ENCODE measurements at places on chromosomes 16 and 17.

- H3K27me3 ChIP-seq = no peaks in the 10 kb centered on the region
- no peaks in the 10 kb centered on the region for H3K36me3 ChIP-seq
- no peak overlapping the region for H3K27ac ChIP-seq
- peaks cover 9% of the 10 kb centered on the region for H3K4me1 ChIP-seq
Observed at GRCh38 chr16:25033852-25034251, 18.7 kb upstream of the ARHGAP17 start.

GRCh38 chr16:87248714-87249113 is 68.5 kb downstream of the C16orf95 start:
- H3K4me3 ChIP-seq = no peak overlapping the region
- DNase-seq = no peak
- no peak overlapping the region for H3K27ac ChIP-seq
- H3K4me1 ChIP-seq = no peaks in the 10 kb centered on the region

GRCh38 chr17:17229416-17230384 is 7.3 kb downstream of the FLCN start:
- DNase-seq = no peak
- H3K27ac ChIP-seq = no peak overlapping the region
- H3K4me3 ChIP-seq = no peak overlapping the region
- peaks cover 9% of the 10 kb centered on the region for H3K36me3 ChIP-seq
- no peaks in the 10 kb centered on the region for H3K27me3 ChIP-seq

DNA sequence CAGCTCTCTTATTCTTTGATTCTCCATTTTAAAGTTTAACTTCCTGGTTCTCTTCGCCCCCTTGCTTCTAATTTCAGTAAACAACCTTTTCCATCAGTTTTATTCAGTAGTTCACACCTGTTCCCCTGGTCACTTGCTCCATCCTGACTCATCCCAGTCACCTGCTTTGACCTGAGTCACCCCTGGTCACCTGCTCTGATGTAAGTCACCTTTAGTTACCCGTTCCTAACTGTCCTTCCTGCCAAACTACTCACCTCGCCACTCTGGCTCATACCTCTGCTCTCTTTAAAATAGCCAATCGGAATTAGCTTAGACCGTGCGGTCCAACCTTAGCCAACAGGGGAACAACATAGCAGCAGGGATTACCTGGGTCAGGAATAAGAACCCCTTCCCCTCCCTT is 4.7 kb upstream of the NLRC5 start:
- no peak for DNase-seq
- no peaks in the 10 kb centered on the region for H3K27me3 ChIP-seq
- no peaks in the 10 kb centered on the region for H3K36me3 ChIP-seq
- H3K27ac ChIP-seq = peak overlapping the region; percentile 36
- peaks cover 3% of the 10 kb centered on the region for H3K4me1 ChIP-seq

- peaks cover 89% of the 10 kb centered on the region for H3K4me1 ChIP-seq
- peaks cover 100% of the 10 kb centered on the region for H3K27me3 ChIP-seq
- no peak overlapping the region for H3K4me3 ChIP-seq
- no peaks in the 10 kb centered on the region for H3K36me3 ChIP-seq
Observed at GRCh38 chr17:36938566-36939051, 1.3 kb downstream of the LHX1 start.

GRCh38 chr17:17343896-17344506 is 40.8 kb downstream of the NT5M start:
- H3K4me1 ChIP-seq = no peaks in the 10 kb centered on the region
- H3K4me3 ChIP-seq = no peak overlapping the region
- DNase-seq = no peak
- no peaks in the 10 kb centered on the region for H3K36me3 ChIP-seq
- H3K27ac ChIP-seq = no peak overlapping the region
- no peaks in the 10 kb centered on the region for H3K27me3 ChIP-seq

GRCh38 chr16:81499576-81500380 is 55.2 kb downstream of the CMIP start:
- DNase-seq = no peak
- H3K27ac ChIP-seq = no peak overlapping the region
- peaks cover 73% of the 10 kb centered on the region for H3K4me1 ChIP-seq
- H3K36me3 ChIP-seq = no peaks in the 10 kb centered on the region
- H3K27me3 ChIP-seq = no peaks in the 10 kb centered on the region

- no peaks in the 10 kb centered on the region for H3K36me3 ChIP-seq
- no peak overlapping the region for H3K4me3 ChIP-seq
- no peak overlapping the region for H3K27ac ChIP-seq
- no peaks in the 10 kb centered on the region for H3K27me3 ChIP-seq
- H3K4me1 ChIP-seq = no peaks in the 10 kb centered on the region
- no peak for DNase-seq
Observed at GRCh38 chr17:67647482-67647881, 70.3 kb upstream of the NOL11 start.

- peak overlapping the region; percentile 13 for H3K27ac ChIP-seq
- no peaks in the 10 kb centered on the region for H3K27me3 ChIP-seq
Observed at GRCh38 chr16:89319886-89320781, 102.6 kb downstream of the ZNF778 start.

DNA sequence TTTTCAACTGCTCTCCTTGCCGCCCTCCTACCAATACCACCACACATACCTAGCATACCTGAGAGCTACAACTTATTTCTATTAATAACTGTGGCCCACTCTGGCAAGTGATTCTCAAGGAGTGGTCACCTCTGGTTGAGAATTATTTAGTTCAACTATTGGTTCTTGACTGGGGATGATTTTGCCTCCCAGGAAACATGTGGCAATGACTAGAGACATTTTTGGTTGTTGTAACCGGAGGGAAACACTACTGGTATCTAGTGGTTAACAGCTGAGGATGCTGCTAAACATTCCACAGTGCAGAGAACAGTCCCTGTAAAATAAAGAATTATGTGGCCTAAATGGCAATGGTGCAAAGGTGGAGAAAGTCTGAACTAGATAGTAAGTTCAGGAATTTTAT is 96.7 kb downstream of the TRIM37 start:
- no peaks in the 10 kb centered on the region for H3K4me1 ChIP-seq
- H3K36me3 ChIP-seq = no peaks in the 10 kb centered on the region
- no peaks in the 10 kb centered on the region for H3K27me3 ChIP-seq
- no peak overlapping the region for H3K27ac ChIP-seq
- H3K4me3 ChIP-seq = no peak overlapping the region

DNA sequence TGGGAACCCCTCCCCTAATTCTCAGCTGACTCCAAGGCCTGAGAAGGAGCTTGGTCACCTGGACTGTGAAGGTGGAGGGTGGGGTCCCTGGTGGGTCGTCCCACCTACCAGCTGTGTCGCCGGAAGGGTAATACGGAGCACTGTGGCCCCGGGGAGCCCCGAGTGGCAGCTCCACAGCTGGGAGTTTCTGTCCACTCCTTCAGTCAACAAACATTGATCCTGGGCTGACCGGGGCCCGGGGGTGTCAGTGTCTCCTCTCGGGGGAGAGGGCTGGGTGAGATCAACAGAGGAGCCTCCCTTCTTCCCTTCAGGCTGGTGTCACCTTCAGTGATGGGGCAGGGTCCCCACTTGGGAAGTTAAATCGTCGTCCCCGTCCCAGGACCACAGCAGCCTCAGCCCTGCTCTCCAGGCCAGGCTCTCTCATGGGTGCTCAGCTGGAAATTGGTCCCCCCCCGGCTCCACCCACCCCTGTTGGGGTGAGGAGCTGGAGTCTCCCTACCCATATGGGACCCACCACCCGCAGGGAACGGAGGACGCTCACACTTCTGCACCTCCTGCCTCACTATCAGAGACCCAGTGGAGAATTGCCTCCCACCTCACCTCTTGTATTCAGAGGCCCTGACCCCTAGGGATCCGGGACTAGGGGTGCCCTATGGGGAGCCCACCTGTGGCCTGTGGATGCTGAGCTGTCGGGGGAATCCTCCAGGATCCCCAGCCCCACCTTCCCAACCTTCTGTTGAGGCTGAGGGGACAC is 1.9 kb downstream of the GCGR start:
- H3K27me3 ChIP-seq = peaks cover 3% of the 10 kb centered on the region
- peaks cover 23% of the 10 kb centered on the region for H3K4me1 ChIP-seq
- no peak overlapping the region for H3K27ac ChIP-seq
- H3K4me3 ChIP-seq = no peak overlapping the region
- H3K36me3 ChIP-seq = no peaks in the 10 kb centered on the region

DNA sequence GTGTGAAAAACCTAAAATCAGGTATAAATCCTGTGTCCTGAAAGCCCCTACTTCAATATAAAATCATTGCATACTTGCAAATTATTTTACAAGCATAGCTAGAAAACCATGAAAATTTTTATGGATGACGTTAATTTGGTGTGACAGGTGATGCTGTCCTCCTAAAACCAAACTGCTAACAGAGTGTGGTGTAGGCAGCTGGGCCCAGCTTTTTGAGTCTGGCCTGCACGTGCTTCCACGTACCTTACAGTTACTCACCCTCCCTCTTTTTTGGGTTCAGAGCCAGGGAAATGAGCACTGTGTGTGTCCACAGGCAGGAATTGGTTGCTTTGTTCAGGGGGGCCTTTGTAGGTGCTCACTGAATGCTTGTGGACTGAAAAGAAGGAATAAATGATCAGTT is 36.4 kb downstream of the CLEC16A start:
- no peaks in the 10 kb centered on the region for H3K27me3 ChIP-seq
- DNase-seq = no peak
- H3K4me1 ChIP-seq = no peaks in the 10 kb centered on the region
- H3K4me3 ChIP-seq = no peak overlapping the region
- no peak overlapping the region for H3K27ac ChIP-seq
- peaks cover 13% of the 10 kb centered on the region for H3K36me3 ChIP-seq

GRCh38 chr17:51261024-51261963 is 948 bp downstream of the UTP18 start:
- H3K4me1 ChIP-seq = peaks cover 35% of the 10 kb centered on the region
- H3K27ac ChIP-seq = peak overlapping the region; percentile 98
- H3K27me3 ChIP-seq = no peaks in the 10 kb centered on the region

Measured in tibial nerve (tissue), 4 donors.